NCI-H146 (cell line): ENCODE measurements at places on chromosomes 7 and 10.

- DNase-seq = no peak
These were observed 117.6 kb downstream of the GALNT11 start for GRCh38 chr7:152142976-152143595.

DNA sequence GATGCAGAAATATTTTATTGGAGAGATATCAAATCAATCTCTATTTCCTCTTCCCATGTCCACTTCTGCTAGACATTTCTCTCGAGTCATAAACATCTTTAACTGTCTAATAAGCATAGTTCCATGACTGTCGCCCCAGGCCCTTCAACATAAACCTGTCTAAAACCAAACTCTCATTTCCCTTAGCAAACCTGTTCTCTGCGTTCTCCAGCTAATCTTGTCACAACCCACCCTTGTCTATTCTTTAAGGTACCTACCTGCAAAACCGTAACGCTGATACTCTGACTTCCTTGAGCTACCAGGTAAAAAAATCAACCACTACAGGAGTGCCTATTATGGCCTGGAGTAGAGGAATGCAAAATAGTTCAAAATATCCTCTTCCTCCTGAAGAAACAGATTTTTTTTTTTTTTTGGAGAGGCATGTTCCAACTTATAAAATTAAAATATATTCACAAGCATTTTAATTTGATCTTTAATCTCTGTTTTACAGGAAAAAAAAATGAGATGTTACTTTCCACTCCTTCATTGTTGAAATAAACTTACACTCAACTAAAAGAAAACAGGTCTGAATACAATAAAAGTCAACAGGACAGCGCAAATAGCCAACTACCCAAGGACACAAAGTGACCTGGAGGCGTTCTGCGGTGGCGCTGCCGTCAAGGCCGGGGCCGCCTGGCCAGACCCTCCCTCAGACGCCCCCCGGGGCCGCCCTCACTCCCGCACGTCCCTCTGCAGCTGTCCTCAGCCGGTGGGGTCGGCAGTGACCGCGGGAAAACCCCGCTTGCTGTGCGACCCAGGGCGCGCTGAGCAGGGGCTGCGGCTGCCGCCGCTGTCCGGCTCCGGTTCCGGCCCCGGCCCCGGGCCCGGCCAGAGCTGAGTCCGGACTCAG, 765 bp downstream of the SLC25A40 start:
- peak; percentile 24 for DNase-seq

GRCh38 chr7:124379296-124379695, 346.4 kb upstream of the TMEM229A start:
- no peak for DNase-seq

DNA sequence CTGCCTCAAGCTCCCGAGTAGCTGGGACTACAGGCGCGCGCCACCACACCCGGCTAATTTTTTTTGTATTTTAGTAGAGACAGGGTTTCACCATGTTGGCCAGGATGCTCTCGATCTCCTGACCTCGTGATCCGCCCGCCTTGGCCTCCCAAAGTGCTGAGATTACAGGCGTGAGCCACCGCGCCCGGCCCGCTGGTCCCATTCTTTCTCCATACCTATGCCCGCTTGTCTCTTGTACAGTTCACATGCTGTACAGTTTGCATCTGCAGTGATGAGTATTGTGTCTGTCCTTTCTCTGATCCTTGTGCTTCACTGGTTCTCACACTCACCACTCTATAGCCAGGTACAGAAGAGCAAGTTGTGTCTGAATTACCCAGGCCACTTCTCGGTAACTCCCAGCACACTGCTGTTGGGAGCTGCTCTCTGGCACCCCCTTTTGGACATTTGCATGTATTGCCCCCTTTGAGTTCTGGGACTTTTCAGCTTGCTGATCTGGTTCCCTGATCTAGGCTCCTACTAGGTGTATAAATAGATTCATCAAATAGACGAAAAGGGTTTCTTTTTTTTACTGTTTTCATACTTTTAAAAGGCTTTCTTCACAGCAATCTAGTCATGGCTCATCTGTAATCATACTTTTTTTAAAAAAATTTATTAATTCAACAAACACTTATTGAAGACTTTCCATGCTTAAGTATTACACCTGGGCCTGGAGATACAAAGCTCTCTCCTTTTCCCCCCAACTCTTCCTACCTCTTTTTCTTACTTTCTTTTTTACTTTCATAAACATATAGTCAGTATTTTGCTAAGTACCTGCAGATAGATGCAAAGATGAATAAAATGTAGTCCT, 53.5 kb downstream of the AOAH start:
- DNase-seq = peak; percentile 66

GRCh38 chr10:16612115-16612980, 90.7 kb upstream of the C1QL3 start:
- DNase-seq = no peak

DNA sequence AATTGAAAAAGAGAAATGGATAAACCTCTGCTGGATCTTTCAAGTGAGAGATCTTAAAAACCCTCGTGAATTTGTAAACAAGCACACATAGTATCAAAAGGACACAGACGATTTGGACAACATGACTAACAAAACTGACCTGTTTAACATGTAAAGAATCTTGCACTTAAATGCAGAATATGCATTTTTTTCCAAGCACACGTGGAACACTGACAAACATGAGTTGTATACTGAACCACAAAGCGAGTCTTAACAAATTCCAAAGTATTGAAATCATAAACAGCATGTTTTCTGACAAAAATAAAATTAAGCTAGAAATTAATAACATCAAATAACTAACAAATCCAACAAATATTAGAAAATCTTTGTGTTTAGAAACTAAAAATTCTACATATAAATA, 65.0 kb upstream of the ZNF746 start:
- DNase-seq = no peak

- DNase-seq = no peak
These were observed 66.5 kb downstream of the WDR11 start for GRCh38 chr10:120917521-120918250.

DNA sequence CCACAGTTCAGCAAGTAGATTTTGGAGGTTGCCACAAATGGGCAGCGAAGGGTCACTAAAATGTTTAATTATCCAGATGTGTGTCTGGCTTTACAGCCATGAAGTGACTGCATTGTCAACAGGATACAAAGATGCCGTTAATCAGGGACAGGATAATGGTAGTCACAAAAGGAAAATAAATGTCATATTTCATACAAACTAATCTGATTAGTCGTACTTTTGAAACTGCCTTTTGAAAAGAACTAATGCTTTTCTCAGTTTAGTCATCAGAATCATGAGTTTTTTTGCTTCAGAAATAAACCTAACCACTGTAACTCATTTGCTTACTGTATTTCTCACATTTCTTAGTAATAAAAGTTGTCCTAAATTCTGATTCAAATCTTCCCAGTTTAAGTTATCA, 22.2 kb upstream of the WNT16 start:
- no peak for DNase-seq

DNA sequence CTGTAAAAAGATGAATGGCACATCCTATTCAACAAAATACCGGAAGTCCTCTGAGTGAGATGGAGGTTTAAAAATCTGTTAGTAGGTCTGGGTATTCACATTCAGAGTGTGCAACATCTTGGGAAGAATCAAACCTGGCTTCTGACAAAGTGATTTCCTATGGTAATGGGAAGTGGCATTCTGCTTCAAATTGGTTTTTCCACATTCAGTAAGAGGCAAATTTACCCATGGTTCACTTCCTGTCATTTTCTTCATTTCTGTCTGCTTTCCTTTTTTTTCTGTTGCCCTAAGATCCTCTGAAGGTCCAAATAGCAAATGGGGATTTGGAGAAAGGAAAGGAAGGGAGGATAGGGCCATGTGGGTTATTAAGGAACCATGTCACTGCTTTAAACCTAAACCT, 218.3 kb downstream of the DOCK4 start:
- no peak for DNase-seq

DNA sequence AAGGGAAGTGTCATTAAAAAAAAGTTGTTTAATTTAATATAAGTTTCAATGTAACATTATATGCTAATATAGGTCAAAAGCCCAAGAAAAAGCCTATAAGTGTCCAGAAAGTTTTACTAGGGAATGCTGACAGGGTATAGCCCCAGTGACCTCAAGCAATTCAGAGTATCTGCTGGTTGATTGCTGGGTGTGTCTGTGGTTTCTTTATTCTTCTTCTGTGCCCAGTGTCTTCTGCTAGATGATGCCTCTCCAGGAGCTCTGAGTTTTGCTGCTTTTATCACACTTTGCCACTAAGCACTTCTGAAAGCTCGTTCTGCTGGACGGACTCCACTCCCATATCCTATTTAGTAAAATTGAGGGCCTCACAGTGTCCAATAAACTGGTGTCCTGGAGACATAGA, 212.2 kb upstream of the NRG3 start:
- no peak for DNase-seq

- DNase-seq = no peak
These were observed 131.6 kb downstream of the AGMO start for GRCh38 chr7:15430191-15430590.

- DNase-seq = no peak
These were observed 8.8 kb upstream of the RHOBTB1 start for GRCh38 chr10:60952846-60953220.

GRCh38 chr10:24744946-24745345, 21.3 kb upstream of the ARHGAP21 start:
- no peak for DNase-seq

GRCh38 chr10:86443069-86443468, 76.5 kb upstream of the GRID1 start:
- DNase-seq = no peak

- no peak for DNase-seq
These were observed 1.3 kb downstream of the CUTC start for GRCh38 chr10:99733366-99733765.

- DNase-seq = peak; percentile 71
These were observed at the start of gene HPS1 for GRCh38 chr10:98446661-98447221. Gene HPS1 (minus strand): TSS chr10:98446935. CDS start chr10:98443240, 3,695 bp downstream.

DNA sequence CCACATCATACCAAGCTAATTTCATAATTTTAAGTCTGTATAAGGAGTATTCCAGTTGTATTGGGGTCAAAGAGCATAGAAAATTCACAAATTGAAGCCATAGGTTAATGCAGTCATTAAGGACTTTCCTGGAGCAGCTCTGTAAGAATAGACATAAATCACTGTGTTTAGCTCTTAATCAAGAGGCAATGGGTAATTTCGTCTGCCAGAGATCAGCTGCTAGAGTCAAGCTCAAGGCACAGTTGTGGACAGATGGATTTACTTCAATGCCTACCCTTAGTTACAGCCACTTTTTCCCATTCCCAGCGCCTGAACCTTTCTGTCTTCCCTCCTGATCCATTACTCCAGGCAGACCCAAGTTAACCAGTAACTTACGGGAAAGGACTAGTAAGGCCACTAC, 40.6 kb upstream of the AGBL3 start:
- no peak for DNase-seq

GRCh38 chr7:157516311-157516710, 179.5 kb downstream of the DNAJB6 start:
- no peak for DNase-seq

- no peak for DNase-seq
These were observed 206.0 kb downstream of the CELF2 start for GRCh38 chr10:11223507-11224140.

DNA sequence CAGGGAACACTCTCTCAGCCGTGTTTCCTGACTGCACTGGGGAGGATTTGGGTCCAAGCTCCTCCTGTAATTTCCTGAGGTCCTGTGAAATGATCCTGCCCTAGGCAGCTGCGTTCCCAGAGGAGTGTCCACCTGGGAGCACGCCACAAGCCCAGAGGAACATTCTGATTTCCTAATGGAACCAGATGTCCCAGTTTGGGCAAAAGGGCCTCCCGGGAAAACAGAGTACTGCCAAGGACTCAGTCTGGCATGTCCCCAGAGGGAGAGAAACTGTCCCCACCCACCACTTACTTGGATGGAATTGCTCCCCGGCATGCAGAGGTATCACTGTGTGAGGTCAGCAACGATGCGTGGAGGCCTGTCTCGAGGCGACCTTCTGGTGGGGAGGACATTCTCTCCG, 34.5 kb downstream of the ASB13 start:
- DNase-seq = no peak

DNA sequence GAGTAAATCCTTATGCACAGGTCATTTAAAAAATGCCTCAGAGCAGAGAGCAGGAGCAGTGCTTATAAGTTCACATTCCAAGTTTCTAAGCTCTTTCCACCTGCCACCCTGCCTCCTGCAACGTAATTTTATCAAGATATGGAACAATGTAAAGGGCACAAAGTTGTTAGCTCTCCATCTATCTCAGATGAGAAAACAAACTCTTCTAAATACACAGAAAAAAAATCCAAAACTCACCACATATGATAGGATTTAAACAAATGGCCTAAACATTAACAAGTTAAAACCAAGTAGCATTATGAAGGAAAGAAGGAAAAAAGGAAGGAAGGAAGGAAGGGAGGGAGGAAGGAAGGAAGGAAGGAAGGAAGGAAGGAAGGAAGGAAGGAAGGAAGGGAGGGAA, 1132.8 kb downstream of the GRM8 start:
- no peak for DNase-seq

DNA sequence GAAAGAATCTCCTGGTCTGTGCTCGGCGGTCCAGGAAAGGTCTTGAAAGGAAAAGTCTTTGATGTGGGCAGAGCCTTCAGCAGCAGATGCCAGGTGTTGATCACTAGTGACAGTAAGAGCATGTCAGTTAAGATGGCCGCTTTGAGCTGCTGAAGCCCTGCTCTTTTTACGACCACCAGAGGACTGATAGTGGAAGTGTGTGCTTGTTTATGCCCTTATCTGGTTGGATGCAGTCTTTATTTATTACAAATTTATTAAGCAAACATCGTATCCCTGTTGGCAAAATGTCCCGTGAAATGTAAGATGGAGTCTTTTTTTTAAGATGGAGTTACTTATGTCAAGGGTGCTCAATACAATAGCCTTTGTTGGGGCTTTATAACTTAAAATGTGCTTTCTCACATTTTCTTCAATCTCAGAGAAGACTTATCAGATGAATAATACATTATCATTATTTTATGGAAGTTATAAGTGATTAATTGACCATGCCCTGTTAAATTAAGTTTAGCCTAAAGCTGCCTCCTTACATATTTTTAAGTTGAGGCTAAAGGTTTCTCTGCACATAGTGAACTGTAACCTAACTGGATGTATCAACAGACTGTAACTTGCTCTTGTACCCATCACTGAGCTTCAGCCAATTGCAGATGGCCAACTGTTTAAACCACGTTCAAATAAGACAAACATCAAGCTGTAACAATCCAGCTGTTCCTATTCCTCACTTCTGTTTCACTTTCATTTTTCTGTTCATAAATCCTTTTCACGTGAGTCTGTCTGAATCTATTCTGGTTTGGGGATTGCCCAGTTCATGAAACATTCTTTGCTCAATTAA, 97.4 kb upstream of the PIK3CG start:
- no peak for DNase-seq

DNA sequence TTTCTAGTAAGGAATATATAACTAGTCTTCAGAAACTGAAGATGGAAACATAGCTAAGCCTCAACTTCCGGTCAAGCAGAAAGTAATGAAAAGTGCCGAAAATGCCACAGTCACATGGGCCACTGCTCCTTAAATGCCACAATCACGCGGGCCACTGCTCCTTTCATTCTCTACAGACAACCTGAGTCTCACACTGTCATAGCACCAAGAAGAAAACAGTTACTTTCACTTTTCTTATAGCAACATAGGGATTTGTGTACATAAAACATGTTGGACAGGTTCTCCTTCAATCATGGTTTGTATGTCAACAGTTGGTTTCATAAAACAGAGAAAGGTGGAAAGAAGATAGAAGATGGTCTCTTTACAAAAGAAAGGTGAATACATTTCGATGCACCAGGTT, 48.6 kb upstream of the NOBOX start:
- no peak for DNase-seq
